ENCODE measurements at places on chromosomes 5 and 9.
A peak's percentile ranks its signal among the peaks of the same experiment; 100 is the strongest.

GRCh38 chr5:112914584-112914983 lies 7.4 kb downstream of the REEP5 start:
- no peak for DNase-seq

DNA sequence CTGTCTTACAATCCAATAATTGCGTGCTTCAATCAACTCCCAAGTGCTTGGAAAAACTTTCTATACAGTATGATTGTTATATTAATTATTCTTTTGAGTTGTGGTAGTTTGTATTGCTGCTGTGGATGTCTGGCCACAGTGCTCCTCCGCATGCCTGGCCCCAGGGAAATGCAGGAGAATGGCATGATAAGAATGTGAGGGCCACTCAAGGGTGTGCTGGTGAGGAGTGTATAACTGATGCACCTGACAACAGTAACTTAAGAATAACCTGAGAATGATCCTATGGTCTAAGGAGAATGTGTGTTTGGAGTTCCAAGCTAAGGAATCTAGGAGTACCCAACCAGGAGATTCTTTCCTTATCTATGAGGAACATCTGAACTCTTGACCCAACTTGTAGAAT lies 152.9 kb upstream of the APC start:
- no peak for DNase-seq

DNA sequence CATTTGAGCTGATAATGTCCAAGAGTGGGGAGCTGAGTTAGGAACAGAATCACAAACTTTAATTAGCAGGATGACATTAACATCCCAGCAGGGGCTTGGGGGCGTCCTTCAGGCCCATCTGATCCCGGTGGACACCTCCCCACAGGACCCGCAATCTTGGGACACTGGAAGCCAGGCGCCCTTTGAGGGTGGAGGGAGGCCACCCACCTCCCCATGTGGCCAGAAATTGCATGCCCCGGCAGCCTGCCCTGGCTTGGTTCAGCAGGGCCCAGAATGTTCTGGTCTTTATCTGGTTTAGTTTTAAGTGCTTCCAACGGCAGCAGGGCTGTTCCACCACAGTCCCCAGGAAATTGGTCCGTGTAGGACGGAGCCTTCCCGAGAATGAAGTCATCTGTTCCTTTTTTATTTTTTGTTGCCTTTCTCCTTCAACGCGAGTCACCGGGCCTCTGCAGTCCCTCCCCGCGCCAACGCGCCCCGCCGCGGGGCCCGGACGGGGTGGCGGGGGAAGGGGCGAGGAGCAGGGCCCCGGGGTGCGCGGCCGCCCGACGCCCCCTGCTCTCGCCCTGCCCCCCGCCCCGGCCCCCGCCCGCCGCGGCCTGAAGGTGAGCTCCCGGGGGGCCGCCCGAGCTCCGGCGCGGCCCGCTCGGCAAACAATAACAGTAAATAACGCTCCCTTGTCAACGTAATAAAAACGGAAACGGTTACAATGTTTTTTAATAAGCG lies 207.9 kb downstream of the C9orf50 start:
- DNase-seq = peak; percentile 69

GRCh38 chr5:122312591-122313406 lies 762 bp downstream of the SNCAIP start:
- no peak for DNase-seq

DNA sequence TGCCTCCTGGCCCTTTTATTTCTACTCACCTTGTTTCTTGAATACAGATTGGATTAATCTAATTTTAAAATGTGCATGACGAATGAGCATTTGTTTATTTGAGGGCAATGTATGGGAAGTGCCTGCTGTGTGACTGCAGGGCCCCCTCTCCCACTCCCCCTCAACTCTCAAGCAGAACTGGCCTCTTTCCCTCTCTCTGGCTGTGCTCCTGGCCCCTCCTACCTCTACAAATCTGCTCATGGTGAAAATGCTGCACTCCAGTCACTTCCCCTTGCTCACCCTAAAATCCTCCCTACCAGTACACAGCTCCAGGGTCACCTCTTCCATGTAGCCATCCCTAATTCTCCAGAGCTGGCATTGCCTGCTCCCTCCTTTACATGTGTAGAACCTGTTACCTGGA lies 17.2 kb upstream of the NDST1 start:
- DNase-seq = no peak

- no peak for DNase-seq
Observed at GRCh38 chr5:113663879-113664541, 150.5 kb downstream of the YTHDC2 start.

DNA sequence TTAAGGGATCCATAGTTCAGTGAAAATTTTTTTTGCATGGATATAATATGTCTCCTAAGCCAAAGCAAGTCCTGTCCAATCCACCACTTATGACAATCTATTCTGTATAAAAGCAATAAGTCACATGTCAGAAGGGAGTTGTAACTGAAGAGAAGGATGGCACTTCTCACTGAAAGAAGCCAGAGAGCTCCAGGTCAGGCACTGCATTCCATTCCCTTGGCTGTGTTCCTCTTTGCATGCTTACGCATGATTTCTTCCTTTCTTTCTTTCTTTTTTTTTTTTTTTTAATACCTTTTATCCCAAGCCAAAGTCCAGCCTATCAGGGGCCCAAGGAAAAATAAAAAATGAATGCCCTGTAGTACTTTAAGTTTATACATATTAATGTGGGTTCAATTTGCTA lies 39.8 kb downstream of the MAMDC2 start:
- DNase-seq = no peak

DNA sequence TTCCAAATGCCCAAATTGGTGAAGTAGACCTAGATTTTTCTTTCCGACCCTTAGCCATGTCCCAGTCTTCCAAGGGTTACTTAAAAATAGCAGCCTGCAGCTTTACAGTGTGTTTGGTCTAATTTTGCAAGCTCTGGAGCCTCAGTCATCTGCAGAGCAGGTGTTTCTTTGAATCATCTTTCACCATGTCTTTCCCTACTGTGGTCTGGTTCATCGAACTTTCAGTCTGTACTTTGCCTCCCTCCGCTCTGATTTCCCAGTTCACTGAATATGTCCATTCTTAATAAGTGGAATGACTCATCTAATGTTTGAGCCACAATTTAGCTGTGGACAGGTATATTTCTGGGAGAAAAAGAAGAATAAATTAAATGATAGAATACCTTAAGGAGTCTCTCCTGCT lies 1060.7 kb downstream of the EFNA5 start:
- no peak for DNase-seq

- no peak for DNase-seq
Observed at GRCh38 chr5:149838881-149839739, 105.5 kb downstream of the PDE6A start.

DNA sequence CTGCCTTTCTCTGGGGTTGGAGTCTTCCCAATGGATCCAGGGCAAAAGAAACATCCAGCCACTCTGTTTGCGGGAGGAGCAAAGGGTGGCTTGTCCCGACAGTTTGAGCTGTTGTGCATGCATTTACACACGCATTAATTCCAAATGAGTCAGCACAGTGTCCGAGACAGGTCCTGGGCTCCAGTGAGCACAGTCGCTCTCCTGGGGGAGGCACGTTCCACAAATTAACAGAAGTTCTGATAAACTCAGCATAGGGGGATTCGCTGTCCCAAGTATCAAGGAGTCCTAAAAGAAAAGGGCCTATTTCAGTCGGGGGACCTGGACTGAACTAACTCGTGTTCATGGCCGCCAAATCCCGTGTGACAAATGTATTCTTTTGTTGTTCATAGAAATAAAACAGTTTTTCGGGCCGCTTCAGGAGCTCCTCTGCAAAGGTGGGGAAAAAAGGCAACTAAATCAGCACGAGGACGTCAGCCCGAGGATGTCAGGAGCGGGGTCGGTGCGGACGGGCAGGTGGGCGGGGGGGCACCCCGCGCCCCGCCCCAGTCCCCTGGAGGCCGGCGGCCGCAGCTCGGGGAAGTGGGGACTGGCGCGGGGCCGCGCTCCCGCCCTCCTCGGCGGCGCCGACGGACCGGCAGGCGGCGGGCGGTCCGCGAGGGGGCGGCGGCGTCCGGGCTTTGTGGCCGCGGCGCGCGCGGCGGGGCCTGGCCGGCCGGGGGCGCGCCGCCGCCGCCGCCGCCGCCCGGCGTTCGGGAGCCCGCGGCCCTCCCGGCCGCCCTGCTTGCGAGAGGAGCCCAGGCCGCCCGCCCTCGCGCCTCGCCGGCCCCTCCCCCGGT lies at the start of gene MSANTD3:
Gene MSANTD3, plus strand, starts transcription at position 614 of the 836 bp plus-strand sequence. CDS start 14,796 bp downstream, outside the sequence.
- peak; percentile 62 for DNase-seq

DNA sequence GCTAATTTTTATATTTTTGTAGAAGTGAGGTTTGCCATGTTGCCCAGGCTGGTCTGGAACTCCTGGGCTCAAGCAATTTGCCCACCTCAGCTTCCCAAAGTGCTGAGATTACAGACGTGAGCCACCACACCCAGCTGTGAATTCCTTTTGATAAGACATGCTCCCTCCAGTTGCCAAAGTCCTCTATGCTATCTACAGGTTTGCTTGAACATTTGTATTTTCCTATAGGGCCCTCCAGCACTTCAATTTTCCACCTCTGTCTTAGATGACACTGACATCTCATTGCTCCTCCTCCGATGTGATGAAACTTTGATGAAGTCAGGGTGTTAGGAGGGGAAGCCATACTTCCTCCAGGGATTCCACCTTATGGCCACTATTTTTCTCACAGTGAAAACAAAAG lies 25.2 kb upstream of the CTSV start:
- no peak for DNase-seq

- no peak for DNase-seq
Observed at GRCh38 chr5:124655251-124655917, 91.1 kb downstream of the ZNF608 start.

- no peak for DNase-seq
Observed at GRCh38 chr5:80881726-80882125, 78.4 kb upstream of the RASGRF2 start.

DNA sequence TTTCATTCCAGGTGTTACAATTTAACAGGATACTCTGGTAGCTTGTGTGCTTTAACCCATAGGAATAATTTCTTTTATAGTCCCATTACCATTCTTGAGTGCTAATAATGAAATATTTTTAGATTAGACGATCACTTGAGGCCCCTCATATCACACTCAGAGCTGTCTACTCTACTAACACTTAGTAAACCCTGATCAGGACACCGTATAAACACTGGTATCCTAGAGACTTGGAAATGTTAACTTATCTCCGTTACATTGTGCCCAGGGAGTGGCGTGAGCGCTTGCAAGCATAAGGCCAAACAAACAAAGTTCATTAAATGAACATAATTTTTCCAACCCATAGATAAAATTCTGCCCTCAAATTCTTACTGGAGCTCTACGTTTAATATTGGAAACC lies 42.2 kb upstream of the RFX3 start:
- DNase-seq = no peak

- DNase-seq = no peak
Observed at GRCh38 chr9:92048924-92049625, 66.1 kb downstream of the SPTLC1 start.

- DNase-seq = no peak
Observed at GRCh38 chr9:82805027-82805426, 257.9 kb downstream of the RASEF start.

- no peak for DNase-seq
Observed at GRCh38 chr5:61333321-61333953, 1.4 kb downstream of the ZSWIM6 start.

DNA sequence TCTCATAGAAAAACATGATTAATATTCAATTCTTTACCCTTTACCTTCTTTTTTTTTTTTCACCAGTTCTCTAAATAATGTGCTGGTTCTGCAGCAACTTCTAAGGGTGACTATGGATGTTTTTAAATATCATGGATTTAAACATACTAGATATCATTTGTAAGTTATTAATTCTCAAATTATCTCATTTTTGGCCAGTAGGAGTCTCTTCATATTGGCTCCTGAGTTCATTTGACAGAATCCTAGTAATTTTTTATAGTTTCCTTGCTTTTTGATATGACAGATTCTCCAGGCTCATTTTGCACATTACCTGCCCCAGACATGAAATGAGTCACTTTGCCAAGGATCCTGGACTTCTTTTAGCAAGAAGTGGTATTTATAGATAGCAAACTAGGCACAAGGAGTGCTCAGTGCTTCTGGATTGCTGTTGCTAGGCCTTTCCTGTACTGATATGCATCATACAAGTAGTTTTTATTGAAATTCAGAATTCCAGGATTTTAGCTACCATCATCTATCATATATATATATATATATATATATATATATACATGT lies 201.3 kb upstream of the IL12B start:
- DNase-seq = no peak

- DNase-seq = no peak
Observed at GRCh38 chr5:31867219-31867618, 228.3 kb downstream of the PDZD2 start.

- DNase-seq = no peak
Observed at GRCh38 chr5:123936548-123936947, 424.6 kb downstream of the CSNK1G3 start.

DNA sequence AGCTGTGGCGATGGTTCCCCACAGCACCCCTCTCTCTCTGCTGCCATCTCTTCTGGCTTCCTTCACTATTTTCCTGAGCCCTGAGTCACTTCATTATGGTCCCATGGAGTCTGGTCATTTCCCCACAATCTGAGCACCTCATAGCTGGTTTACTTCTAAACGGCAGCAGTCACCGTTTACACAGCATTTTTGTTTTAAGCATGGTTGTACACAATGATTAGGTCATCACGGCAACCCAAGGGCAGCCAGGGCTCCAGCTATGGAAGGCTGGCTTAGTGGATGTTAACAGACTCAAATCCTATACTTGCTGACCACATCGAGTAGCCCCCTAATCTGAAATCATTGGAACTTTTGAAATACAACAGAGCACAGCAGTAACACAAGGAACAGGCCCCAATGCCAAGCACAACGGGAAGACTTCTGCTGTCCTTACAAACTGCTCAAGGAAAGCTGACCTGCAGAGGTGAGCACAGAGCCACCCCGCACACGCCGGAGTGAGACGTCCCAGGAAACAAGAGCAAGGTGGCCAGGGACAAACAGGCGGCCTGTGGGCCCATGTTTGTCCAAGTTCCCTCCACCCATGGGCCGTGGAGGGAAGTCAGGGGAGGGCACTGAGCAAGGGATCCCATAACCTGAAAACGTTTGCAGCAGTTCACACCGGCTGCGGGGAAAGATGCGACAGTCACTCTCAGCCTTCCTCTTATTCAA lies 22.9 kb downstream of the CAMSAP1 start:
- DNase-seq = no peak

GRCh38 chr9:16744394-16744793 lies 126.1 kb downstream of the BNC2 start:
- no peak for DNase-seq

GRCh38 chr5:35979715-35980114 lies 11.5 kb downstream of the UGT3A1 start:
- DNase-seq = no peak

DNA sequence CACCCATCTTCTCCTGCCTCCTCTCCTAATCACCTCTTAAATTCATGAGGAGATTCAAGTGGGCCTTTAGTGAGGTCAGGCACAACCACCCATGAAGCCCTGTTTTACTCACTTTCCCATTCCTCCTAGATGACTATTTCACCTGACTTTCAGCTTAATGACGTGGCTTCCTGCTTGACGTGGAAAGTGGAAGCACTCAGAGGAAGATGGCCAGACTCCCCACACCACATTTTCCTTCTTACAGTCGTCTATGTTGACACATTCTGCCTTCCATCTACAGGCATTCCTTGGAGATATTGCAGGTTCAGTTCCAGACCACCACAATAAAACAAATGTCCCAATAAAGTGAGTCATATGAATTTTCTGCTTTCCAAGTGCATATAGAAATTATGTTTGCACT lies 146.4 kb upstream of the TAS2R1 start:
- DNase-seq = no peak

All from midbrain (tissue), 1 donor.